HFFc6 (cell line): ENCODE measurements at places on chromosomes 12 and 14.

DNA sequence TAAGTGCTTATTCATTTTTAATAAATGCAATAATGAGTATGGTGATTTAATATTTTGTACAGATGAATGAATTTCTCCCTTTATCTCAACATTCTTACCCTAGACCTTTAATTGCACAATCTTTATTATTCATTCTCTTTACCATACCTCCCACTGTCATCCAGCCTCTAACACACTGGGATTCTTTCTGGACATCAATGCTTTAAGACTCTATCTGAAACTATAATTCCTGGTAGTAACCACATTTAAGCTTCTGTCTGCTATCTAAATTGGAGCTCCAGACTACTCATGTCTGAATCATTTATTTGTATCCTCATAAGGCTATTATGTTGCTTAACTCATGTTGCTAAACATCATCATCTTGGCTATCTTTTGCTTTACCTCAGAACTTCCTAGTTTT lies 270.2 kb downstream of the ALG10B start:
- no peak for DNase-seq

DNA sequence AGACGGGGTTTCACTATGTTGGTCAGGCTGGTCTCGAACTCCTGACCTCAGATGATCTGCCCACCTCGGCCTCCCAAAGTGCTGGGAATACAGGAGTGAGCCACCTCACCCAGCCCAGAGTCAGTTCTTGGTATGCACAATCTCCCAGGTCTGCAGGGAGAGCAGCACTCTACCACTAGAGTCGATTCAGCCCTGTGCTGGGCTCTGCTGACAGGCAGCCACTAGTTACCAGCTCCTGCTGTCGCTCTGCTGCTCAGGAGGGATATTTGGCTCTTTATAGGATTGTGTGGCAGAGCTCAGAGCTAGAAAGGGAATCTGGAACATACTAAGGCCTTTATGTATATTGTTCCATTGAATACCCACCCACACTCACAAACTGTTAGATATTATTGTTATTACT lies 44.3 kb downstream of the SPTB start:
- DNase-seq = no peak

DNA sequence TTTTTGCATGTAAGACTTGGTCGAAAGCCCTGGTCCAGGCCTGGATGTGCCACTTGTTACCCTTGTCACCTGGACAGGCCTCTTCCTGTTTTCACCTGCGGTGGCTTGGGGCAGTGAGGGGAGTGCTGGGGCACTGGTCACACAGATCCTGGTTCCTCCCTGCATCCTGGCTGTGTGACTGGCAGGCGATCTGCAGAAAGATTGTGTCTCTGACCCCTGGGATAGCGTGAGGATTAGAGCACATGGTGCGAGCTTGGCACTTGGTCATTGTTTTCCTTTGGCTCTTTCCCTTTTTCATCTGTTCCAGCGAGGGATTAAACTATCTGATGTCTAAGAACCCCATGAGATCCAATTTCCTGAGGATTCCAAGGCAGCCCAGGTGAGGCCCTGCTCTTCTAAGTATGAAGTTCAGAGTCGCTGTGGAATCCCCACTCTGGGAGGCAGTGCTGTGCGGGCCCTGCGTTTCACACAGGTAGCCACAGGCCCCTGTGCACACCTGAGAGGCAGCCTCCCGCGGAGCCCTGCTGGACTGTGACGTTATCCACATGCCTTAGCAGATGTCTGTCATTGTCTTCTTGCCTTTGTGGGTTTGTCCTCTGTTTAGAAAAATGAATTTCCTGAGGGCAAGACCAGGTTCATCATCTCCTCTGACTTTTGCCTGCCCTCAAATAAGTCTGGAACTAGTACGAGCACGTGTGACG lies 288.4 kb downstream of the CACNA1C start:
- no peak for DNase-seq

GRCh38 chr14:32908196-32909084 lies 30.2 kb upstream of the NPAS3 start:
- no peak for DNase-seq

- peak; percentile 84 for DNase-seq
These were observed 115.8 kb downstream of the SLC25A47 start for GRCh38 chr14:100438678-100439592.

- peak; percentile 88 for DNase-seq
These were observed 58.7 kb downstream of the DRAM1 start for GRCh38 chr12:101935890-101936746.

DNA sequence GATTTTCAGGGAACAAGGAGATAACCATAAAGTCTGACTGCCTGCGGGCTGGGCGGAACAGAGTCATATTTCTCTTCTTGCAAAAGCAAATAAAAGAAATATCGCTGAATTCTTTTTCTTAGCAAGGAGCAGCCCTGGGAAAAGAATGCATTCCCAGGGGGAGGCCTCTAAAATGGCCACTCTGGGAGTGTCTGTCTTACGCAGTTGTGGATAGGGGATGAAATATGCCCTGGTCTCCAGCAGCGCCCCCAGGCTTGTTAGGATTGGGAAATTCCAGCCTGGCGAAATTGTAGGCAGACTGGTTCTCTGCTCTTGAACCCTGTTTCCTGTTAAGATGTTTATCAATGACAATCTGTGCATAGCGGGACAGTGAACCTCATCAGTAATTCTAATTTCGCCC lies 40.5 kb downstream of the PCNX1 start:
- no peak for DNase-seq

DNA sequence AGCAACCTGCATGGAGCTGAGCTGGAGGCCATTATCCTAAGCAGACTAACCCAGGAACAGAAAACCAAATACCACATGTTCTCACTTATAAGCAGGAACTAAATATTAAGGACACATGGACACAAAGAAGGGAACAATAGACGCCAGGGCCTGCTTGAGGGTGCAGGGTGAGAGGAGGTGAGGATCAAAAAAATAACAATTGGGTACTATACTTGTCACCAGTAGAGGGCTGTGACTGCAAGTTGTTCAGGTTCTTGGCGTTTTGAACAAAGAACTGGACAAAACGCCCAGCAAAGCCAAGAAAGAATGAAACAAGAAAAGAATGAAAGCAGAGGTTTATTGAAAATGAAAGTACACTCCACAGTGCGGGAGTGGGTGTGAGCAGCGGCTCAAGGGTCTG lies 208.5 kb upstream of the NEDD1 start:
- no peak for DNase-seq

DNA sequence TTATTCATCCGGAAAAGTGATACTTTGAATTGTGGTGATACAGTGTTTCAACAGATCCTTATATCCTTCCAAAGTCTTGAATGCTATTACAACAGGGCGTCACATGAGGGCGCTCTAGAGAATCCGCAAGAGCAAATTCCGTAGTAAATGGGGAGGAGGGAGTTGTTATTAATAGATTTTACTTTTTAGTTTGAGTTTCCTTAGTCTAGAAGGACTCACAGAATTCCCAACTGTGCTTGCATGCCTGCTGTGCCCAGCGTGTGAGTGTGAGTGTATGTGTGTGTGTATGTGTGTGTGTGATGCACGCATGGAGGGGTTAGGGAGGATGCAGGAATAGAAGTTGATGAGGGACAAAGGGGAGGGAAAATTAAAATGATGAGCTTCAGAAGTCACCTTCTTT lies 375.3 kb downstream of the C12orf75 start:
- peak; percentile 33 for DNase-seq

- DNase-seq = peak; percentile 47
These were observed 195.8 kb downstream of the FOXN3 start for GRCh38 chr14:89221109-89221810.

DNA sequence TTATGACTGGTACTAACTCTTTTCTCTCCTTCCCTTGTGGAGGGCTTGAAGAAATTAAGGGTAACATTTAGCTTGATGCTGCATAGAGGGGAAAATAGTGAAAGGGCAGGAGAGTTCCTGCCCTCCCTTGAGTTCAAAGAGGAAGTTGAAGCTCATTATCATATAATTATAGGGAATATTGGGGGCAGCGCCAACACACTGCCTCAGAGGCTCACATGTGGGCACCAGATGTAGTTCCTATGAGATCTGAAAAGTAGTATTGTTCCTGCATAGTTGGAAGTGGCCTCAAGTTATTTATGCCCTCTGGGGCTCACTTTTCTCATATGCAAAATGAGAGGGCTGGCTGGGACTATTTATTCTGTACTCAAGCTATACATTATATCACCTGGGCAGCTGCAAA lies 33.0 kb upstream of the FGF23 start:
- DNase-seq = no peak

GRCh38 chr14:62706217-62706616 lies 339.0 kb downstream of the KCNH5 start:
- DNase-seq = no peak

- DNase-seq = no peak
These were observed 111.5 kb upstream of the SYT1 start for GRCh38 chr12:78753058-78753457.

GRCh38 chr12:1993871-1994371 lies 10.3 kb downstream of the DCP1B start:
- DNase-seq = peak; percentile 43

GRCh38 chr12:112164011-112164660 lies 38.8 kb downstream of the TRAFD1 start:
- no peak for DNase-seq

DNA sequence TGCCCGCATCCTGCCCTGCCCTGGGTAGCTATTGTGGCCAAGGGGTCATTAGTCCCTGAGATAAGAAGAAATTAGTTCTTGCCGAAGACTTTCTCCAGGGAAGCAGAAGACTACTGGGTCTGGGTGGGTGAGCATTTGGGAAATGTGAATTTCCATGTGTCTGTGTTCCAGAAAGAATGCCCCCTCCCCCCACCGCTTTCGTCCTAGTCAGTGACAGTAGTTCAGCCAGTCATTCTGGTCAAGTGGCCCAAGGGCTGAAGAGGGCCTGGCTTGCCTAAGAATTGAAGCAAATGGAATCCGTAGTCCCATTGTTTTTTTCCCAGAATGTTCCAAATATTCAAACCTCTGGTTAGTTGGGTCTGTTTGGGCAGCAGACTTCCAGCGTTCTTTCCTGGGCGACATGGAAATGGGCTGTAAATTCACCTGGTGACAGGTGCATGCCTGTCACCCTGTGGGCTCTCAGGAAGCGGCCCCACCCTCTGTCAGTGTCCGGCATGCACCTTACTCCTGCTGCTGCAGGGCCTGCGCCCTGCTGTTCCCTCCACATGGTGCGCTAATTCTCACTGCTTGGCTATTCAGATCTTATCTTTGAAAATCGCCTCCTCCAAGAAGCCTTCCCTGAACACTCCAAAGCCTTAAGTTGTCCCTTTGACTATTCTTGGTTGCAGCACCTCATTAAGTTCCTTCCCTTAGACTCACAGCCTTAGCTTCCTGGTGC lies 1.4 kb upstream of the RFLNA start:
- no peak for DNase-seq

GRCh38 chr14:92887157-92887556 lies 35.8 kb upstream of the CHGA start:
- DNase-seq = no peak

- DNase-seq = peak; percentile 68
These were observed 545.4 kb downstream of the FOXG1 start for GRCh38 chr14:29311983-29312382.
